Ecto neural progenitor cell (in vitro differentiated cells): ENCODE measurements at places on chromosomes 6 and 20.

DNA sequence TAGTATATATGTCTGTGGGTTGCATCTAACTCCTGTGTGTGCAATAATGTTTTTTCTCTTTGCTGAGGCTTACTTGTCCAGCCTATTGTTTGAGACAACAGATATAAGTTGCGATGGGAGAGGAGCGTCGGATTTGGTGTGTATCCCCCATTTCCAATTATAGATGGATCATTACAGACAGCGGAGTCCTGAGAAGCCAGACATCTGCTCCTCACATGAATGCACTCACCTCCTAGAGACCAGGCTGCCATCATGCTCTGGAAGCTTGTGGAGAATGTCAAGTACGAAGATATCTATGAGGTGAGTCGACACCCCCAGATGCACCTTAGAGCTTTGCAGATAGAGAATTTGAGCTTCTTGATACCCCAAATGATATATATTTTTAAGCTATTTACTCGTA lies at the start of gene TFAP2B:
Gene TFAP2B (plus strand): TSS at position 199 of the 400 bp plus-strand sequence. CDS start 21 bp downstream, at position 220.
- DNase-seq = no peak

GRCh38 chr6:87789198-87789899 lies 87.3 kb upstream of the AKIRIN2 start:
- no peak for DNase-seq

DNA sequence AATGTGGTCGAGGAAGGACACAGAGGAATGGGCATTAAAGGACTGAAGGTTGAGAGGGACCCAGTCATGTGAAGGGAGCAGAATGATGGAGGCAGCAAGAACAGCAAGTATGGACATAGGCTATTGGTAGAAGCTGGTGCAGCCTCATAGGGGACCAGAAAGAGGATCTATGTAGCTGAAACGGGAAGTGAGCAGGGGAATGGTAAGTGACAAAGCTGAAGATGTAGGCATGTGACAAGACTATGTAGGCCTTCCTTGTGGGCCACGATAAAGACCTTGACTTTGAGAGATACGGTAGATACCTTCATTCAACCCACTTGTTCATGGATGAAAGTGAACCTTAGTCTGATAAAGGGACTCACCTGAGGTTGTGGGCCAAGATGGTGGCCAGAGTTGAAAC lies 3.5 kb downstream of the CTNNBL1 start:
- DNase-seq = no peak

DNA sequence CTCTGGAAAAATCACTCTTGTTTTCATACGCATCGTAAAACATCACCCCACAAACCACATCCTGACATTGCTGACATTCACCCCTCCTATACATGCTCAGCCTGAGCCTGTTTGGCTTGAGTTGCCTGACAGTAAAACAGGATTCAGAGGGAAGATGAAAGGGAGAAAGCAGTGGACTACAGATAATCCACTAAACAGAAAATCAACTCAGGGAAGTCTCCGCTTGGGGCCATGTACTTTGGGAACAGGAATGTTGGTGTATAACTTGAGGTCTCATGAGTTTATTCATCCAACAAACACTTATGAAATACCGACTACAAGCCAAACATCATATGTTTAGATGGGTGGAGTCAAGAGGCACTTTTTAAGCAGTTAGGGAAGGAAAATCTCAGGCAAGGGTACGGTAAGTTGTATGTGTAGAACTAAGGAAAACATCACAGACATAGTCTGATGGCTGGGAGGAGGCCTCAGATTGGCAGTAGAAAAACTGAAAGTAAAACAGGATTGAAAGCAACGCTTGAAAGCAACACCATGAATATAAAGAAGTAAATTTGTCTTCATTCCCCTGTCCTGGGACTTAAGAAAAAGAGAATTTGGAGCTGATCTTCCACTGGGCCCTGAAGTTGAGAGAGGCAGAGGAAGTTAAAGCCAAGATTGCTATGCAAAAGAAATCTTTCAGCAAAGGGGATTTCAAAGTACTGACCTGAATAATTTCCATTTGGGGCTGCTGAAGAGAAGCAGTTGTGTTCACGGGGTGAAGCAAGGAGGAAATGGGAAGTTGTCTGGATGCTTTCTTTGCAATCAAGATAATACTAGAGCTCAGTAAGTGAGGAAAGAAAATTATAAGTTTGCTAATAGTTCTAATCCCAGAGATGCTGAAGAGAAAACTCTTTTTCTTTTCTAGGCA lies 28.8 kb downstream of the PDE7B start:
- DNase-seq = no peak

DNA sequence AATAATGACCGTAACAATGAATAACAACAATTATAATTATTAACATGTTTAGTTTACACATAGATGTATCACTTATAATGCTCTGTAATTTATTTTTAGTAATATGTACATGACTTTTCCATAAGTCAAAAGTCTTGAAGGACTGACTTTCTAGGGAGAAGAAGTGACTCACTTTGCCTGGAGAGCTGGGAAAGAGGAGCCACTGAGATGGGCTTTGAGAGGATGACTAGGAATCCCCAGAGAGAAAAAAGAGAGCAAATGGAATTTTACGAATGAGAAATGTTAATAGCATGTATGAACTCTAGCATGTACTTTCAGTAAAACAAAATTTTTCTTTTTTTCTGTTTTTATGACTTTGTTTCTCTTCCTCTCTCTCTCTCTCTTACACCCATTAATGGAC lies 67.8 kb upstream of the RALY start:
- no peak for DNase-seq
